ENCODE measurements at places on chromosomes 5 and 9. TPM values are rescaled to one million over a fixed set of nuclear protein-coding genes. Genes with fewer than 3 reads are reported as not detected.

FOXD4L6 gene
- polyA plus RNA-seq, result not detected

IGFBPL1 gene
- 1.6 TPM for polyA plus RNA-seq

SMIM33 gene
- not detected for polyA plus RNA-seq

GRCh38 chr9:102225841-102226441 is 487.5 kb upstream of the GRIN3A start:
- DNase-seq, result no peak

GRCh38 chr9:78130853-78131252 is 99.2 kb upstream of the GNAQ start:
- no peak for DNase-seq

DNA sequence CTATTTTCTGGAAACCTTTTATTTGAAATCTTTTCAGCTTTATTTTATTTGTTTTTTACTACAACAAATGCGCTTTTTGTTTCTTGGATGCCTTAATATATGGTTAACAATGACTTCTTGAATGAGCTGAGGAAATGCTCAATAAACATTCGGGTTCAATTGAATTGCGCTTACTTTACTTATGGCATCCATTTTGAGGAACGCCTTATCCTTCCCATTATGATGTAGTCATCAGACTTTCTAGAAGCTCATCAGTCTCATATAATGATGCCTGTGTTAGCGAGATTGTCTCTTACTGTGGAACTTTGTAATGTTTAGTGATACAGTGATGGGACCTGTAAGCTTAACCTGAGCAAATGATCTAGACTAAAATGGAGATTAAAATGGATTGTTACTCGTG is 916 bp downstream of the SHLD3 start:
- DNase-seq, result no peak

- no peak for DNase-seq
These were observed 15.0 kb downstream of the HMHB1 start for GRCh38 chr5:143826951-143827444.

DNA sequence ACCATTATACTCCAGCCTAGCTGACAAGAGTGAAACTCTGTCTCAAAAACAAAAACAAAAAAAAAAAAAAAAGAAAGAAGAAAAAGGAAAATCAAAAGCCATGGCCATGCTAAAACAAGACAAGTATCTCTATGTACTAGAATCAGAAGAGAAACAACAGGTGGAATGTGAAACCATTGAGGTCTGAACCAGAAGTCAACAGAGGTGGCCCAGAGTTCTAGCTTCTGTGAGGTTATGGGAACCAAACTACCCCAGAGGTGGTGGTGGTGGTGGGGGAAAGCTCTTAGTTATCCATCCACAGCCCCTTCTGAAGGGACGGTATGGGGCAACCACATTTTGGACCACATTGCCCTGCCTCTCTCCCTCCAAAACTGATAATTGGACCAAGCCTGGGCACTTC is 59.5 kb upstream of the ZNF366 start:
- no peak for DNase-seq

DNA sequence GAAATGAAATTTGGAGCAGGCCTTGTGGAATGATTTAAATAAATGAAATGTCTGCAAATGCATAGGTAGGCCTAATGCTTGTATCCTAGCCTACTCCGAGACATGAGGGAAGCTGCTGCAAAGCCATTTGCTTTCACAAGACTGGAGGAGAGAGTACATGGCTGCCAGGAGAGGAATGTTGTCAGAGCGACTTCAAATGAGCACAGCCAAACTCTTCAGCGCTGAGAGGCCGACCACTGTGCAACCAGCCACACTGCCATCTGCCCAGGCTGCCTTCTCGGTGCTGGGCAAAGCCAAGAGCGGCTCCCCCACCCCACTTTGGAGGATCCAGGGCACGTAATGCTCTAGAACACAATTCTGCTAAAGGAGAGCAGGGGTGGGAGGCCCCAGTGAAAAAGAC is 122.6 kb downstream of the RASEF start:
- DNase-seq, result no peak

- no peak for DNase-seq
These were observed 312.3 kb downstream of the ENC1 start for GRCh38 chr5:74328221-74328630.

DNA sequence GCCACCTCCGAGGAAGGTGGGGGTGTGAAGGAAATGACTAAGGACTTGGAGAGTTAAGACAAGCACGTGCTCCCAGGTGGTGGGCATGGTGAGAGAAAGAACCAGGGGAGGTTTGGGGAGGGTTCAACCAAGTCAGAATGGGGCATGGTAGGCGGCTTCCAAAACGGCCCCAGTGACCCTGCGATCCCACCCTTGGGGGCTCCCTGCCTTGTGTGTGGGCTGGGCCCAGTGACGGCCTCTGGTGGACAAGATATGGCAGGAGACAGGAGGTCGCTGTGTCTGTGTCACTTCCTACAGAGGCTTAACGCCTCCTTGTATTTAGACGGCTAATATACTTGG is 51.3 kb upstream of the IRX4 start:
- DNase-seq, result no peak
